Gastrocnemius medialis (tissue), 4 donors: ENCODE measurements at places on chromosomes 2 and 18.

DNA sequence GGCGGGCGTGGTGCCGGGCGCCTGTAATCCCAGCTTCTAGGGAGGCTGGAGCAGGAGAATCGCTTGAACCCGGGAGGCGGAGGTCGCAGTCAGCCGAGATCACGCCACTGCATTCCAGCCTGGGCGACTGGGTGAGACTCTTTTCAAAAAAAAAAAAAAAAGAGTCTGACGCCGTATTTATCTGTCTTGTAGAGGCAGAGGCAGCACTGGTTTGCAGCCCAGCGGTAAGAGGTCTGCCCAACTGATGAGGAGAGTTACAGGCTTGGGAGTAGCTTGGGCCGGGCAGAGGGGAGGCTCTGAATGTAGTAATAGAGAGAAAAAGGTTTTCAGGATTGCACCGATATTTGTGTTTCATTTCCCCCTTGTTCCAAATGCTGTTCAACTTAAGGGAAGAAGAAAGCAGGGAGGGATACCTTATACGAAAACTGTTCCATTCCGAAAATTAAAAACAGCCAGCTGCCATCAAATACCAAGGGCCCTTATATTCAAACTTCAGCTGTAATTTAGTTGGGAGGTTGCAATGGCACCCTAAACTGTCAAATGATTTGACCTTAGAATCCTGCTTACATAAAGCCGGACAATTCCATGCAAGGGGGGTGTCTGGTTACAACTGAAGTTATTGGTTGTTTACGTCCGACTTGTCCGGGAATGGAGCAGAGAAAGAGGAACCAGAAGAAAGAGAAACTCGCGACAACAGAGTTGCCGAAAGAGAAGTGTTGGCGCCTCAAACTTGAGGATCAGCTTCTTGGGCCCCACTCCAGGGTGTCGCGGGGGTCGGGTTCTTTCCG, 9.2 kb upstream of the SP9 start:
- no peak for DNase-seq

DNA sequence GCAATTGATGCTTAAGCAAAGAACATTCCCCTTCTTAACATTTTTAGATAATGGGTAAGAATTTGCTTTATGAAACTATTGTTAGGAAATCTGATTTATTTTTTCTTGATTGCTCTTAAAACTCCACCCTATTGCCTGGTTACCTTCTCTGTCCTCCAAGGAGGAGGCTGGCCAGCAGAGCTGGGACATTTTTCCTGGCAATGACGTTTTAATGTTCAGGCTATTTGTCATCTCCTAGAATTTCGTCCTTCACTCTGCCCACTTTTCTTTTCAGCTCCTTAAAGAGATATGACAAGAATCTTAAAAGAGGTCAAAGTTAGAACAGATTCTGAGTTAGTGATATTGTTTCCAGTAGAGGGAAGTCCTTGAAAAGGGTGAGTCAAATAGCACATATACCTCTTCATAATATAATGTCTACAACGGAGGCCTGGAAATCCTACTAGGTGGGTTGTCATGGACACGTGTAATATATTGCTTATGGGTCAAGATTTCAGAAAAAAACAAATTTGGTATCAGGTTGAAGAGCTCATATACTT, 141.0 kb downstream of the CMPK2 start:
- DNase-seq = no peak

GRCh38 chr2:98935111-98935770, 784 bp downstream of the CRACDL start:
- DNase-seq = no peak

DNA sequence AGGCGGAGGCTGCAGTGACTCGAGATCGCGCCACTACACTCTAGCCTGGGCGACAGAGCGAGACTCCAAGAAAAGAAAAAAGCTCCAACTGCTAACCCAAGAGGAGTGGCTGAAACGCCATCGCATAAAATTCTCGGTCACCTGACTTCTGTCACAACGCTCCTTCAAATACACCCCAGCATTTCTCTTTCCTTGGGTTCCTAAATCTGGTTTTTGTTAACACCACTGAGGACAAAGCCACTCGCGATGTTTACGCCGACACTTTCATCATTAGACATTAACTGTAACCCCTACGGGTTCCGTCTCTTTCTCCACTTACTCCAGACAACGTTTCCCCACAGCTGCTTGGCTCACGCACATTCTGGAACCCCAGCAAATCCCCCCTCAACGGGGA, 679 bp downstream of the CLK1 start:
- no peak for DNase-seq

DNA sequence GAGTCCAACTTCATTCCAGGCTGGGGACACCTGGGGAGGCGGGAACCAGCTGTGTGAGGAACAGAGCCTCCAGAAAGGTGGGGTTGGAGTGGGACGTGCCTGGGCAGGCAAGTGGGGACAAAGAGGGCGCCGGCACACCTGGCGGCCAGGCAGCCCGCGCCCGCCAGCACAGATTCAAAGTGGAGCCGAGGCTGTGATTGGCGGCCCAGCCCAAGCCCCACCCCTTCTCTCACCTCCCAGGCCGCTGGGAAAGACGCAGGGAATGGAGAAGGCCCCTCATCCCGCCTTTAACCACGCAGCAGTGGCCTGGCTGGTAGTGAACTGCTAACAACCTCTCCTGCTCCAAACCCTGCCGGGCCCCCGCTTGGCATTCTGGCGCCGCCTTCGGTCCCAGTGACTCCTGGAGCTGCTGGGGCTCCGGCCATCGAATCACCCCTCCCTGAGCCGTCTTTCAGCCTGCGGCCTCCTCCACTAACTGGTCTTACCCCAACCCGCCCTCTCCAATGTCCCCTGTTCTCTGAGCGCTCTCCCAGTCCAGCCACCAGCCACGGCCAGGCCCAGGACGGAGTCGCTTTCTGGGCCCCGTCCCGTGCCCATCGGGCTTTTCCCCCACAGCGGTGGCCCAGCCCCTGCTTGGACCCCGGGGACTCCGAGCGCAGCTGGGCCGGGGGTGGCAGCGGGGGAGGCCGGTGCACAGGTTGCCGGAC, 27.9 kb upstream of the PTMA start:
- no peak for DNase-seq
